ENCODE measurements at places on chromosomes 12 and 14.

GRCh38 chr12:74066476-74066875 lies 471.2 kb upstream of the ATXN7L3B start:
- DNase-seq: no peak

- DNase-seq: no peak
Observed at GRCh38 chr12:66550626-66551025, 128.2 kb downstream of the GRIP1 start.

DNA sequence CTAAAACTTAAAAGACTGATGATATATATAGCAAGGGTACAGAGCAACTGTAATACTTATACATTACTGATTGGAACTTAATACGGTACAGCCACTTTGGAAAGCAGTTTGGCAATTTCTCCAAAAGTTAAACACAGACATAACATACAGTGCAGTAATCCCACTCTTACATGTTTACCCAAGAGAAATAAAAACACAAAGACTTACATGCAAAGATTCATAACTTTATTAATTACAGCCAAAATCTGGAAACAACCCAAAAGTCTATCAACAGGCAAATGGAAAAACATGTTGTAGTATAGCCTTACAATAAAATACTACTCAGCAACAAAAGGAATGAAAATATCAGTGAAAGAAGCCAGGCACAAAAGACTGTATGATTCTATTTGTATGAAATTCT lies 84.6 kb downstream of the GARIN6 start:
- no peak for DNase-seq

- no peak for DNase-seq
Observed at GRCh38 chr14:98888927-98889835, 382.8 kb downstream of the BCL11B start.

DNA sequence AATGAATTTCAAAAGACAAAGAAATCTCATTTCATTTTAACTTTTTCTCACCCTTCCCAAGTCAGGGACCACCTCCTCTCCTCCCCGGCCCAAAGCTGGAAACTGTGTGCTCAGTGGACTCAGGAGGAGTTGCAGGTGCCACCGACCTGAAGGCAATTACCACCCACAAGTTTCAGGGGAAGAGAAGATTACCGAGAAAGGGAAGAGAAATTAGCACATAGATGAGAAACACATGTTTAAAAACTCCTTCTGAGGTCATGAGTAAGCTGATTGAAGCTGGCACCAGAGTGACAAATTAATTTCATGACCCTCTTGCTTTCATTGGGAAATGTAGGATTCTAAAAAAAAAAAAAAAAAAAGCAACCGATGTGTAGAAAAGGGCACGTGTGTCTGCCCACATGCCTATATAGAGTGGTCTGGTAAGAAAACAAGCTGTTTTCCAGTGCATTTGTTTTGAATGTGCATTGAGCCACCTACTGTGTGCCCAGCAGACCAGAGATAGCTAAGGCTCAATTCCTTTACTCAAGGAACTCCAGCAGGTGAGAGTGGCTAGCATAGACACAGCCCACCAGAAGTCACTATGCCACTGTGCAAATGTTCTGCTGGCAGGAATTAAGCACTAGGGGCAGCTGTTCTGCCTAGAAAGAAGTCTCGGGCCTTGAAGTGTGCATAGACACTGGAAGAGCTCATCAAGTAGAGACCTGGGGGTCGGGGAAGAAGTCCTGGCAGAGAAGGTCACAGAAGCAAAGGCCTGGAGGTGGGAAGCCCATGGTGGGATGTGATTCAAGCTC lies 30.5 kb downstream of the DPF3 start:
- DNase-seq: no peak

DNA sequence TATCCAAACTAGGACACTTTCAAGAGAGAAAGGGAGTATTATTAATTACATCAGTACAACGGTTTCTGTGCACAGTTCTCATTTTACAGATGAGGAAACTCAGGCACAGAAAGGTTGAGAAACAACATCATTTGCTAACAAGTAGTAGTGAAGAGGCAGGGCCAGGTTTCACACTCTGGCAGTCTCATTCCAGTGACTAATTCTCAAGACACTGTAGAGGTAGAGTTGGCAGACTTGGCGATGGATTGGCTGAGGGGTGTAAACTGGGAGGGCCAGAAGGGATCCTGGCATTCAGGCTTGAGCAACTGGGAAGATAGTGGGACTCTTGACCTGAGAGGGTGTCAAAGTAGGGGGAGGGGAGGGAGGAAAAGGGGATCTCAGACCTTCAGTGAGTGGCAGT lies 73.8 kb upstream of the BDKRB2 start:
- no peak for DNase-seq

GRCh38 chr12:57754411-57755193 lies at the start of gene MARCHF9:
MARCHF9 (plus strand) TSS chr12:57755103; CDS start chr12:57755529, 426 bp downstream.
- DNase-seq: no peak

DNA sequence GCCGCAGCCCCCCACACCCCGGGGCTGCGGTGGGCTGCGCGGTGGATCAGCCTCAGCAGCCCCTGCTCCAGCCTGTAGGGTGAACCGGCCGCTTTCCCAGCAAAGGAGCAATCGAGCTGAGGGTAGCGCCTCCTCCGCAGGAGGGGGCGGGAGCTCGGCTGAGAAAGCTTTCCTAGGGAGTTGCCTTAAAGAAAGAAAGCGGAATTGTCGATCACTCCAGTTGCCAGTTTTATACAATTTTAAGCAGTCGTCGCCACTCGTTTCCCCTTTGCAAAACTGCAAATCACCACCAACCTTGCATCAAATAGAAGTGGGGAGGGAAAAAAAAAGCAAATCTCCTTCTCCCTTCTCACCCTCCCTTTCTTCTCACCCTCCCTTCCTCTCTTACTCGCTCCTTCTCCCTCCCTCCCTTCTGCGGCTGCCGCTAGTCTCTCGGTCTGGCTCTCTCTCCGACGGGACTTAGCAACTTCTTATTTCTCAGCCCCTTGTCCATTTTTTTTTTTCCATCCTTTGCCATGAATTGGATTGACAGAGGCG lies at the start of gene PDE3A:
Gene PDE3A, plus strand, starts transcription at position 424 of the 537 bp plus-strand sequence. CDS start 748 bp downstream, outside the sequence.
- DNase-seq: no peak

DNA sequence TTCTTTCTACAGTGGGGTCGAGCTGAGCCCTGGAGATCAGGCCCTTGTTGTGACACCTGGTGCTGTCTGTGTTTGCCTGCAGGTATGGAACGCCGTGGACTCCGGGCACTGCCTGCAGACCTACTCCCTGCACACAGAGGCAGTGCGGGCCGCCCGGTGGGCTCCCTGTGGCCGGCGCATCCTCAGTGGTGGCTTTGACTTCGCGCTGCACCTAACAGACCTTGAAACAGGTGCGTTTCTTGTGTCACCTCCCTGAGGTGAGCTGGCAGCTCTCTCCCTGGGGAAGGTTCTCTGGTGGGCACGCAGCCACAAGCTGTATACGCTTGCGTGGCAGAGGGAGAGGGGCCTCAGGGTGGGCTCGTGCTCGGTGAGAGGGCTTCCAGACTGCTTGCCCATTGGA lies 119.3 kb downstream of the BEGAIN start:
- no peak for DNase-seq

DNA sequence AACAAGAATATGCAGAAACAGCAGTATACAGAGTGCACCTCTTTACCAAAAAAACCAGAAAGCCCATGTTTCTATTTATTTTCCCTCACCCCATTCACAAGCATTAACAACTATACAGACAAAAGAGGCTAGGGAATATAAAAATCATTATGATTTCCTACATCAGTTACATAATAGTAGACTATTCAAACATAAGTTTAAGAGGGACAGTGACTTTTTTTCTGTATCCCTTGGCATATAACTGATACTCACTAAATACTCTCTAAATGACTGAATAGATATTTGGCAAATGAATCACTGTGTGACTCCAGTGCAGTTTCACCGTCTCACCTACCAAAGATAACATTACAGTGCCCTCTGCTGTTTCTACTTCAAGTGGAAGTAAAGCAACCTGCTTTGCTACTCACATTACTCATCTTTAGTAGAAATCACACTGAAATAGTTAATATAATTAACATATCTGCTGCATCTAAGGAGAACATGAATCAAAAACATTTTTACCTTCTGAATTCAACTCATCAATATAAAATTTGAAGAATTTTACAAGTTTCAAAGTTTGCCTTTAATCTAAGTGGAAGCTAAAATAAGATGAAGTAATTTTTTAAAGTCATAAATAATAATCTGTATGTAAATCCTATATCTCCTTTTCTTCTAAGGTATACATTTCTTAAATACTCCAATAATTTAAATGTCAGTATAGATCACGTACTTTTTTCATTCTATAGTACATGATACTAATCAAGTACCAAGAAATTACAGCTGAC lies 103.8 kb downstream of the OSBPL8 start:
- DNase-seq: no peak

GRCh38 chr14:24162093-24162492 lies 1.0 kb downstream of the IRF9 start:
- no peak for DNase-seq

DNA sequence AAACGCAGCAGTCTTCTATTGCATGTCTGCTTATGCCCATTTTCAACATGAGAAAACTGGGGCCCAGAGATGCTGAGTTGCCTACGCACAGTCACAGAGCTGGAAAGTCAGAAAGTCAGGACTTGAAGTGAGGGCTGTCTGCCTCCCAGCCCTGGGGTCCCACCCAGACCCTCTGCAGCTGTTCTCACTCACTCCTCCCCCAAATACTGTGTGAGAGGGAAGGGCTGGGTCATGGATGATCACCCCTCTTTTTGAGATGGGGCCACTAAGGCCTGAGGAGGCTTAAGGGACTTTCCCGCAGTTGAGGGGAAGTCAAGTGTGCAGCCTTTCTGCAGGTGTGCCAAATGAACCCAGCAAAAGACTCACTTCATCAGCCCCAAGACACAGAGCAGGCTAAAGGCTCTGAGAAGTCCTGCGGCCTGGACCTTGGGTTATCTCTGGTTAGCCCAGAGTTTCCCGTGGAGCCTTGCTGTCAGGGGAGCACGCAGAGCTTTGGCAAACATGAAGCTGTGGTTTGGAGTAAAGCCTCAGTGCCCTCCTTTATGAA lies 18.7 kb downstream of the DTX1 start:
- no peak for DNase-seq

DNA sequence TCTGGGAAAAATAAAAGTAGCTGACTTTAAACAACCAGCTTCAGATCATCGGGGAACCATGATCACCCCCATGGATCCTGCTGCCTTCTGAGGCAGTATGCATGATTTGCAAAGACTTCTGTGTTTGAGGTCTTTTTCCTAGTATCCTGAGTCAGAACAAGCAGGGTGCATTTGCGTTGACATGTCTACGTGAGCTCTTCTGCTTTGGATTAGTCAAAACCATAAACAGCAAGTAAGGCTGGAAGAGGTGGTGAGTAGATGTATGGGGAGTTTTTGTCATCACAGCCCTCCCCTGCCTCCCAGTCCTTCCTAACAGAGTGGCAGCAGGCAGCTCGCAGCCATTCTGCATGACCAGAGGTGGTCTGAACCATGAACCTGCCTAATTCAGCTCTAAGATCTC lies 24.1 kb downstream of the PLEKHG7 start:
- DNase-seq: no peak

- no peak for DNase-seq
Observed at GRCh38 chr12:65956056-65956738, 131.9 kb downstream of the HMGA2 start.

DNA sequence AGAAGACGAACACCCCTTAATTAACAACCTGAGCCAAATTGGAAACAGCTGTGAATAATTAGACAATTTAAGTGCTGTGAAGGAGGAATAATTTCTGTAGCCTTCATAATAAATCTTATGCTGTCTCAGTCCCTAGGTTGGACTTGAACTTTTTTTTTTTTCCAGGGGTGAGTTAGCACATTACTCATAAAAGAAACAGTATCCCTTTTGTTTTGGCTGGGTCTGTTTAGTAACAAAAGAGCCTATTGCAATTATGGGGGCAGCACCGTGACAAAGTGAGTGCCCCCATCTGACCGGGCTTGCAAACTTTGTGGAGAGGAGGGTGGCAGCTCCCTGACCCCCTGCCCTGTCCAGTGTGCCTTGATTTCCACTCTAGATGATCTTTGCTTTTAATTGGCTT lies 167.4 kb downstream of the DICER1 start:
- DNase-seq: no peak

DNA sequence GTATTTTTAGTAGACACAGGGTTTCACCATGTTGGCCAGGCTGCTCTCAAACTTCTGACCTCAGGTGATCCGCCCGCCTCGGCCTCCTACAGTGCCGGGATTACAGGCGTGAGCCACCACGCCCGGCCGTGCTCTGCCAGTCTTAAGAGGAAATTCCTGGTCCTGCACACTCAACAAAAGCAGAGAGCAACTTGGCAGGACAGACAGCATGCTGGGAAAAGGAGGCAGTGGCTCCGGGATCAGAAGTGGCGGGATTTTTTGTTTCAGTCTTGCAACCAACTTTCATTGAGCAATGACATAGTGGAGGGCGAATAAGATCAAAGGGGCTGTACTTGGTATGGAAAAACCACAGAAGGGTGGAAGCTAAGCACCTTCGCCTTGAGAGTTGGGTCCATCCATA lies 2.1 kb downstream of the CKAP4 start:
- DNase-seq: no peak

DNA sequence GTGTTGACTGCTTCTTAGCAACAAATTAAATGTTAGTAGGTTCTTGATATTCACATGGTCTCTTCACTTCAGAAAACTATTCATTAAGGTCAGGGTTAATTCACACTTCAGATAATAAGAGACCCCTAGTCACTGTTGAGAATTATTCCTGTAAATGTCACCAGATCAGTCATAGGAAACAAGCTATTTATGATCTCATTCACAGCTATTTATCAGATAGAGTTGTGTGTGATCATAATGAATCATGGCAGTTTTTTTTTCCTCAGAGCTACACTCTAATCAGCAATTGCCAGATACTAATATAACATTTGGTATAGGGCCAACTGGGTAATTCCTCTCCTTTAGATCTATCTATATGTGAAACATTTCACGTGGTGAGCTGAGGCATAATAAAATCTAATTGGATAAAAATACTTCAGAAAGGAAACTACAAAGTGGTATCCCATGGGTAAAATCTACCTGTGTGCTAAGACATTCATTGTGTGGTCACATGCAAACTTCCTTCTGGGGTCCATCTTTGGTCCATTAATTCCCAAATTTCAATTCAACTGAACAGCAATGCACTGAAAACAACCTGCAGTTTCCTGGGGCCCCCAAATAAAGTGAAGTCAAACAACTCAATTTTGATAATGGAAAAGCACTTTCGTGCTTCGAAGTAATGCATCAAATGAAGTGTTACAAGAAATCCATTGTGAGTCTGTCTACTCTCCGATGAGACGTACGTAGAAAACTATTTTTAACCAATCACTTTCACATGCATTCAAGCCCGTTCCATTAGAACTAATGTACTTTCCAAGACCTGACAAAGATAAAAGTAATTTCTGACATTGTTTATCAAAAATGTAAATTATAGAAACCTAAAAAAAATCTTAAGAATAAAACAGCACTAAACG lies 197.0 kb downstream of the ACSS3 start:
- DNase-seq: no peak

- no peak for DNase-seq
Observed at GRCh38 chr12:90562671-90563070, 392.3 kb downstream of the CCER1 start.

- DNase-seq: no peak
Observed at GRCh38 chr14:58876608-58877007, 238.8 kb downstream of the DACT1 start.

- DNase-seq: no peak
Observed at GRCh38 chr12:20264608-20265114, 103.7 kb upstream of the PDE3A start.
